NCI-H2081 (cell line): ENCODE measurements at places on chromosomes 3 and 15.

- no peak for DNase-seq
Measured at GRCh38 chr3:36219398-36219797, 160.9 kb upstream of the STAC start.

DNA sequence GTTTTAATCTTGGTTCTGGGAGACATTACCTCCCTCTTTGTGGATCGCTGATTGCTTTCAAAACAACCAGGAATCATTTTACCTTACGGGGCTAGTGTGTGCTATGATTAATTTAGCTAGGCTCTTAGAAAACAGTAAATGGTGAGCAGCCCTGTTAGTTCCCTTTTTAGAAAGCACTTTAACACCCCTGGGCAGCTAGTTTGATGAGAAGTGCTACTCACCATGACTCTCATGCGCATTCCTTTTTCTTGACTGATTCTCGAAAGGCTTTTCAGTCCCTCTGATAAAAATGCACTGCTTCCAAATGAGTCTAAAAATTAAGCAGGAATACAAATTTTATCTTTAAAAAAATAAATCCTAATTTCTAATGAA, 75.3 kb upstream of the LEKR1 start:
- no peak for DNase-seq

DNA sequence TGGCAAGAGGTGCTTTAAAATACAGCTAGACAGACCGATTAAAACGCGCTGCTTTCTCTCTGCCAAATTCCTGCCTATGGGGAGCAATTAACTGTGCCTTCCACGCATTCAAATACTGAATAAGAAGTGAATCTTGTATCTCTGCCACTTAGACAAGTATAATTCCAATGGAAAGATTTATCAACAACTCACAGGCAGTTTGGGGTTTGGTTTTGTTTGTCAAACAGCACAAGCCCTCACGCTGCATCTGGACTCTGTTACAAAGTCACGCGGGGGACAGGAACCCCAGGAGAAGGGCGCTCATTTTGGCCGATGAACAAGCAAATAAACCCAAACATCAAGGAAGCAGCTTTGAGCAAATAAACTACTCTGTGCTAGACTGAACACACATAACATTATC, 61.8 kb upstream of the TMCO5A start:
- DNase-seq = peak; percentile 38

- DNase-seq = no peak
Measured at GRCh38 chr3:72591522-72592421, 256.5 kb downstream of the SHQ1 start.

DNA sequence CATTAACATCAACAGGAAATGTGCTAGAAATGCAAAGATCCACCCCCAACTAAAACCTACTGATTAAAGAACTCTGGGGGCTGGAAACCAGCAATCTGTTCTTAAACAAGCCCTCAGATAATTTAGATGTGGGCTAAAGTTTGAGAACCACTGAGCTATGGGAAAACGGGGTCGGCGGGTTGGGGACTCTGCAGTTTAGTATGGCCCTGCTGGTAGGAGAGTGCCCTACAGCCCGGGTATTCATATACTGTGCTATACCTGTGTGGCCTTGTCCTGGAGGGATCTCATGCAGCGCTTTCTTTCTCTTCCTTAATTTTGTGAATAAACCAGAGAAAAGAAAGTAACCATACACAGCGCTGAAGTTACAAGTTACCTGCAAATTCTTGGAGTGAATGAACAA, 189.7 kb upstream of the GBE1 start:
- no peak for DNase-seq

- no peak for DNase-seq
Measured at GRCh38 chr3:8816106-8816505, 46.7 kb upstream of the OXTR start.

GRCh38 chr15:89149501-89150101, 61.3 kb downstream of the ABHD2 start:
- no peak for DNase-seq

DNA sequence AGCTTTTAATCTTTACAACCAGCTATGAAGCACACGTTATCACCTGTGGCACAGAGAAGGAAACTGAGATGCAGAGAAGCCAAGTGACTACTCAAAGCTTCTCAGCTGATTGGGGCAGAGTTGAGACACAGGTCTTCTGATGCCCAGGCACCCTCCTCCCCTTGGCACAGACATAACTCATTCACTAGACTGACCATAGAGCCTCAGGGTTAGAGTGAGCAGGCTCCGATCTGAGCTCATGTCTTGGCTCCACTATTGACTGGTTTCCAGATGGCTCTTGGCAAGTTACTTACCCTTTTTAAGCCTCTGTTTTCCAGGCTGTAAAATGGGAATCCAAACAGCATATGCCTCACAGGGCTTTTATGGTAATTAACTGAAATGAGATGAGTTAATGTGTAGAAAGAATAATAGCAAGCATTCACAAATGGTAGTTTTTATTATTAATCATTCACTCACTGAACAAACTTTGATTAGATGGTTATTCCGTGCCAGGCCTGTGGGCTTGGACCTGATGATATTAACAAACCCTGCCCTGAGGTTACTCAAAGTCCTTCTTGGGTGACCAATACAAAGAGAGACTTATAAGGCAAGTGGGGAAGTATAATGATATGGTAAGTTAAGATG, 184.3 kb downstream of the ANXA2 start:
- DNase-seq = no peak

- no peak for DNase-seq
Measured at GRCh38 chr3:116939091-116939490, 229.5 kb downstream of the TUSC7 start.

DNA sequence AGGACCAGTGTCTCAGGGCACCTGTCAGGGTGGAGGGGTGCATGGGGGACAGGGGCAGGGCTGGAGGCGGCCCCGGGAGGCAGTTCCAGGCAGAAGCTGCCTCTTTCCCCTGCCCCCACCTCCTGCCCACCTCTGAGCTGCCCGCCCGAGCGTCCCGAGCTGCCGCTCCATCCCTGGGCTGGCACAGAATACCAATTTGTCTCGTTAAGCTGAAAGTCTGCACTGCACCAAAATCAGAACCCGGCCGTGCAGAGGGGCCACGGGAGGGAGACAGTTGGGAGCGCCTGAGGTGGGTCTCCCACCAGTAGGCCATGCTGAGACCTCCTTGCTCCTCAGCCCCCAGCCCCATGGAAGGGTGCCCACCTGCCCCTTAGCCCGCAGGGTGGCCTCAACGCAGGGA, 1.3 kb upstream of the ATP2B2 start:
- DNase-seq = no peak

GRCh38 chr15:67164811-67165253, 89.6 kb downstream of the AAGAB start:
- DNase-seq = no peak

GRCh38 chr3:178485756-178486155, 50.5 kb upstream of the KCNMB2 start:
- no peak for DNase-seq

- DNase-seq = no peak
Measured at GRCh38 chr3:148333091-148333490, 364.6 kb upstream of the AGTR1 start.

GRCh38 chr3:129738172-129738571, 131.7 kb upstream of the PLXND1 start:
- no peak for DNase-seq

DNA sequence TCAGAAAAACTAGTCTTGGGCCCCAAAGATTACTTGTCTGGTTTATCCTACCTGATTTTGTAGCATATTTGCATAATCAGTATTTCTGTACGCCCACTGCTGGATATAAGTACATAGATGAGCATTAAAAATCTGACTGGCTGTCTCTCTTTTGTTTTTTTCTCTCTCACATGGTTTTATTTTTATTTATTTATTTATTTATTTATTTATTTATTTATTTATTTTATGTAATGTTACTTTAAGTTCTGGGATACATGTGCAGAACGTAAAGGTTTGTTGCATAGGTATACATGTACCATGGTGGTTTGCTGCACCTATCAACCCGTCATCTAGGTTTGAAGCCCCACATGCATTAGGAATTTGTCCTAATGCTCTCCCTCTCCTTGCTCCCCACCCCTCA, 31.9 kb downstream of the C2CD4B start:
- no peak for DNase-seq

DNA sequence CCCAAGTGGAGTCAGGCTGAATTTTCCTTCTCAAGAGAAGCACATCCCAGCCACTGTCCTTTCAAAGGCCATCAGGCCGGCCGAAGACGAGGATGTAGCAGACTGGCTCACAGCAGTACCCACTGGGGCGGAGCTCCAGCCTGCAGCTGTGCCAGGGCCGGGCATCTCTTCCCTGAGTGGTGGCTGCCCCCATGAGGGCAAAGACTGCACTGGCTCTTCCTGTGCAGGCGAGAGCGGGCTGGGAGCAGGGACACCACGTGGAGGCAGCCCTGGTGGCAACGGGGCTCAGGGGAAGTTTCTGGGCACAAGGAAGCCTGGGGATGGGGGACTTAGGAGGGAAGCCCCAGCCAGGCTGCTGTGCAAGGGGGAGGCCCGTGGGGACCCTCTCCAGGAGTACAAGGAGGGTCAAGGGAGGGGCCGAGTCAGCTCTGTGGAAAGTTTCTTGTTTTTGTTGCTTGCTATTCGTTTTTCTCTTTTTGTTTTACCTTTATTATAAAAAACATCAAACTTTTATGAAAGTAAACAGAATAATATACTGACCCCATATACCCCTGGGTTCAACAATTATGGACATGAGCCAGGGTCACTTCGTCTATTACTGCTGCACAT, 66.1 kb downstream of the RPN1 start:
- DNase-seq = peak; percentile 94

GRCh38 chr15:101008158-101009139, 89.3 kb downstream of the LRRK1 start:
- DNase-seq = peak; percentile 85

DNA sequence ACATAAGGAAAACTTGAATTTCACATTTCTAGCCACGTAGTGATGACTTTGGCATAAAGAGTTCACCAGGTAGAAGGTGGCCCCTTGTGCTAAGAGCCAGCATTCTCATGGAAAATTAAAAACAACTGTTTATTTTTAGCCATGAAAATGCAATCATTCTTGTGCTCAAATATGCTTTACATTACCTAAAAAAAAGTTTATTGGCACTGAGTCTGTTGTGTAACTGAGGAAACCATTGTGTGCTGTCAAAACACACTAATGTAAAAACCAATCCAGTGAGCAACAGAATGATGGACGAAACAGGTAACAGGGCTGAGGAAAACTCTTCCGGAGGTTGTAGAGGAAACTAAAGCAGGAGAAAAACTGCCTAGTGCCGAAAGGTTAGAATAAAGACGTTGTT, 287.0 kb upstream of the TMC3 start:
- no peak for DNase-seq

DNA sequence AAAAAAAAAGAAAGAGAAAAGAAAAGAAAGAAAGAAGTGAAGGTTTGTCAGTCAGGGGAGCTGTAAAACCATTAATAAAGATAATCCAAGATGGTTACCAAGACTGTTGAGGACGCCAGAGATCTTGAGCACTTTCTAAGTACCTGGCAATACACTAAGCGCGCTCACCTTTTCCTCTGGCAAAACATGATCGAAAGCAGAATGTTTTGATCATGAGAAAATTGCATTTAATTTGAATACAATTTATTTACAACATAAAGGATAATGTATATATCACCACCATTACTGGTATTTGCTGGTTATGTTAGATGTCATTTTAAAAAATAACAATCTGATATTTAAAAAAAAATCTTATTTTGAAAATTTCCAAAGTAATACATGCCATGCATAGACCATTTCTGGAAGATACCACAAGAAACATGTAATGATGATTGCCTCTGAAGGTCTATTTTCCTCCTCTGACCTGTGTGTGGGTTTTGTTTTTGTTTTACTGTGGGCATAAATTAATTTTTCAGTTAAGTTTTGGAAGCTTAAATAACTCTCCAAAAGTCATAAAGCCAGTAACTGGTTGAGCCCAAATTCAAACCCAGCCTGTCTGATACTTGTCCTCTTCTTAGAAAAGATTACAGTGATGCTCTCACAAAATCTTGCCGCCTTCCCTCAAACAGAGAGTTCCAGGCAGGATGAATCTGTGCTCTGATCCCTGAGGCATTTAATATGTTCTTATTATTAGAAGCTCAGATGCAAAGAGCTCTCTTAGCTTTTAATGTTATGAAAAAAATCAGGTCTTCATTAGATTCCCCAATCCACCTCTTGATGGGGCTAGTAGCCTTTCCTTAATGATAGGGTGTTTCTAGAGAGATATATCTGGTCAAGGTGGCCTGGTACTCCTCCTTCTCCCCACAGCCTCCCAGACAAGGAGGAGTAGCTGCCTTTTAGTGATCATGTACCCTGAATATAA, 2.0 kb downstream of the B2M start:
- DNase-seq = peak; percentile 51

DNA sequence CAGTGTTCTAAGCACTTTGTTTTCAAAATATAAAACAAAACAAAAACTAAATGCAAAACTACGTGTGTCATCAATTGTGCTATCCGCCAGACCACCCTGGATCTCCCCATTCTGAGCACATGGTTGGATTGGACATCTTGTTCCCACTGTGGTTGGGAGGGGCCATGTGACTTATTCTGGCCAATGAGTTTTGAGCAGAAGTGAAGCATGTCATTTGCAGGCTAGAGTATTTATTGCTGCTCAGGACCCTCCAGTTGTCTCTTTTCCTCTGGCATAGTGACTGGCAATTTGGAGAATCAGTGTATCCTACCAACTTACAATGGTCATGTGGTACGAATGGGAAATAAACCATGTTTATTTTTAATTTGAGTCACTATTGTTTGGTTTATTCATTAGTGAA, 70.2 kb upstream of the ST8SIA2 start:
- peak; percentile 23 for DNase-seq

GRCh38 chr3:112394003-112394640, 61.2 kb downstream of the CD200 start:
- DNase-seq = no peak

- no peak for DNase-seq
Measured at GRCh38 chr3:197376020-197376419, 77.6 kb upstream of the DLG1 start.

DNA sequence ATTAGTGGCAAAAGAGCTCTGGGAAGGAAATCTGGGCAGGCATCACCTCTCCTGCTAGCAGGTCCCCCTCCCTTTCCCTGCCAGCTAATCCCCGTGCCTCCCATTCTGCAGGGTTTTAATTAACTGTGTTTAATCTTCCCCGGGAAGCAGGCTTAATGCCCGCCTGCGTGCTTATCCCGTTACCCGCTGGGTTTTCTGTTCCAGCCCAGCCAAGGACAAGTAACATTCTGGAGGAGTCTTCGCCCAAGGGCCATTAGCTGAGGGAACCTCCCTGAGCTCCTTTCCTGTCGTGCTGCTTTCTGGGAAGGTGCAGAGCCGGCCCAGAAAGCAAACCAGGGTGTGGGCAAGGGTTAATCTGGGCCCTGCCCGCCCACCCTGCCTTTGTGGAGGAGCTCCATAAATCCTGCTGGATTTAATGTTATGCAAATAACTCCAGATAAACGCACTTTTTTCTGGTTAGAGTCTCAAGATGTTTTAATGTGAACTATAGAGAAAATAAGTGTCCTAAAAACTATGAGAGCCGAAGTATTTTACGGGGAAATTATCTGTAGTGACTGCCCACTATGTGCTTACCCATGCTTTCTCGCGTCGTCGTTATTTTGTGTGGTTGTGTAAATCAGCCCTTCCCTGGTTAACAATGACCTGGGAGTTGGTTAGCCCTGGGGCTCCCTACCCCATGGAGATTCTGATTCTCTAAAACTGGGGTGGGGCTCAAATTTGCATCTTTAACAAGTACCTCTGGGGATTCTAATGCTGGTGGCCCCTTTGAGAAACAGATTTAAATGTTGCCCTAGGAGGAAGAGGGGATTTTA, 25.9 kb downstream of the TRIM71 start:
- DNase-seq = no peak
